Right ventricle myocardium inferior (tissue), 1 donor: ENCODE measurements at places on chromosomes 1 and 21. TPM values are rescaled to one million over a fixed set of nuclear protein-coding genes. Genes with fewer than 3 reads are reported as not detected.

DNA sequence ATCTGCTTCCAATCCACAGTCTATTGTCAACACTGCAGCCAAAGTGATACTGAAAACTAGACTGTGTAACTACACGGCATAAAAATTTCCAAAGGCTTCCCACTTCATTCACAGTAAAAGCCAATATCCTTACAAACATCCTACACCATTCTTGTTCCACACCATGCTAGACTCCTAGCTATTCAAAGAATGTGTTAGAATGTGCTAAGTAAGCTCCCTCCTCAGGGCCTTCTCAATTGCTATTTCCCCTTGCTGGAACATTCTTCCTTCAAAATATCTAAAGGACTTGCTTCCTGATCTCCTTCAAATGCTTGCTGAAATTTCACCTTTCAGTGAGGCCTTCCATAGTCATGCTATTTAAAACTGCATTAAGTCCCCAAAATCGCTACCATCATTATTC lies 228.1 kb downstream of the AKT3 start:
- DNase-seq, result no peak

- no peak for DNase-seq
Measured at GRCh38 chr1:224124220-224124619, 10.3 kb downstream of the FBXO28 start.

DNA sequence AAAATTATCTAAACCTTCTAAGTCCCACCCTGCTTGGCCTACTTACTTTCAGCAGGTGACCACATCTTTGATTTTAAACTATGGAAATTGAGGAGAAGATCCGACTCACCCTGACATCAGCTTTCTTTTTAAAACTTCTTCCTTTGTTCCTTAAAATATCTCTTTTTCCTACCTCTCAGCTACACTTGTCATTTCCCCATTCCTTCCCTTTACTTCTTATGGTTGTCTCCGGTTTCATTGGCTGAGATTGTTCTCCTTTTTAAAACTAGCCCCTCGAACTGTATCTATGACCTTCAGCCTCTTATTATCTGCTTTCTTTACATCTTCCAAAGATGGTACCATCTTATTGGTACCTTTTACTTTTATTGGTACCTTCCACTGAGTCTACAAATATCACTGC lies 87.8 kb upstream of the NRIP1 start:
- no peak for DNase-seq

GRCh38 chr1:103949779-103950178 lies 200.1 kb downstream of the AMY1C start:
- DNase-seq, result no peak

GRCh38 chr1:153246018-153246417 lies 13.5 kb upstream of the LORICRIN start:
- DNase-seq, result no peak

Gene PPFIA4
- total RNA-seq, result 22.2 TPM
